ENCODE measurements at places on chromosomes 16 and 17.

- DNase-seq = no peak
Measured at GRCh38 chr17:49218941-49219913, 8.7 kb downstream of the ABI3 start.

DNA sequence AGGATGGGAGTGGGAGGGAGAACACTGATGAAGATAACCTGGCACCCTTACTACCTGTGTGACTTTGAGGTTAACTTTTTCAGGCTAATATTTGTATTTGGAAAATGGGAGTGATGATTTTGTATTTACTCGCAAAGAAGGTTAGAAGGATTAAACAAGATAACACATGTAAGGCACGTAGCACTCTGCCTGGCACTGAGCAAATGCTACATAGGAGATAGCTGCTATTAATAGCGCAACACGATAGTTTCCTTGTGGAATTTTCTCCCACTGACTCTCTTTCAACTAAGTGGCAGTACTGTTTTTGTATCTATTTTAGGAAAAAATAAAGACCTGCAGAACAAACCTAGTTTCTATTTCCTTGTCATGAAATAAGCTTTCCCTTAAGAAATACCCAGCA, 15.4 kb upstream of the KCNJ16 start:
- DNase-seq = no peak

DNA sequence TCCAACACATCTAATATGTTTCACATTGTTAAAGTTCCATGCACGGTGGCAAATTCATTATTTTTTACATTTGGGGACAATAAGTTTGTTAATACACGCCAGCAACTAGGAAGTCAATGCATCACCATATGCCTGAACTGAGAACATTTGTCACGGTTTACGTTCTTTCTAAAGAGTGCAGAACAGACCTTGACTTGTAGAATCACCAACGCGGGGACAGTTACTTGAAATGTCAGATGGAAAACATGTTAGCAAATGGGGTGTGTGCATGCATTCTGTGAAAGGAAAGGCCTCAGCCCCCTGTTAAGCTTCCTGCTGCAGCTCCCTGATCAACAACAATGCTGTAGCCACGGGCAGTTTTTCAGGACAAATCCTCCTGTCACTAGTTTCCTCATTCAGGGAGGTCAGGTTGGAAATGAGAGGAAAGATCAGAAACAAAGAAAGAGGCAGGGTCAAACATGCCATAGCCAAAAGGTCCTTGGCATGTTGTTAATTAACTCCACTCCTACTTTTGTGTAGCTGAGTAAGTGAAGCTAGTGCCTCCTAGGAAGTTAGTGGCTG, 18.4 kb downstream of the SMIM36 start:
- DNase-seq = no peak

DNA sequence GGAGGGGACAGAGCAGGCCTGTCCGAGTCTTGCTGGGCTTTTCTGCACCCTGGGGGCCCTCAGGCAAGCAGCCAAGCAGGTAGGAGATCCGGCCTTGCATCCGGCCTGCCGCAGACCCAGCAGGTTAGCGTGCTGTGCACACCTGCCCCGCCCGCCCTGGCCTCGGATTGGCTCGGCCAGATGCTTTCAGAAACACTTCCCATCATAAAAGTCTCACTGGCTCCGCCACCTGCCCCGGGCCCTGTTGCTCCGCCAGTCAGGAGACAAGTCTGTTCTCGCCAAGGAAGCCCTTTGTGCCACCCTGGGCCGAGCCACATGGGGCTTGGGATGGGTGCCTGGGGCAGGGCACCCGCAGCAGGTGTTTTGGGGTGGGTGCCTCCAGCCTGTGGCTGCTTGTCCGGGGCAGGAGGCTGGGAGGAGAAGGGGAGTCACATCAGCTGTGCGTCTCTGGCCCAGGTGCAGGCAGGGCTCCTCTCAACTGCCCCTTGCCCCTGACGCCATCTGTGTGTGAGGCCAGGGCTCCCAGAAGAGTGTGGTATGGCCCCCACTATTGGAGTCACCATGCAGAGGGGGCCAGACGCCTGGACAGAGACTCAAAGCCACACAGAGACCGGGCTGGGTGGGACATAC, 228.2 kb upstream of the GSE1 start:
- DNase-seq = no peak
